ENCODE measurements at places on chromosomes 12 and 14. TPM values are rescaled to one million over a fixed set of nuclear protein-coding genes. Genes with fewer than 3 reads are reported as not detected.
A peak's percentile ranks its signal among the peaks of the same experiment; 100 is the strongest.

DNA sequence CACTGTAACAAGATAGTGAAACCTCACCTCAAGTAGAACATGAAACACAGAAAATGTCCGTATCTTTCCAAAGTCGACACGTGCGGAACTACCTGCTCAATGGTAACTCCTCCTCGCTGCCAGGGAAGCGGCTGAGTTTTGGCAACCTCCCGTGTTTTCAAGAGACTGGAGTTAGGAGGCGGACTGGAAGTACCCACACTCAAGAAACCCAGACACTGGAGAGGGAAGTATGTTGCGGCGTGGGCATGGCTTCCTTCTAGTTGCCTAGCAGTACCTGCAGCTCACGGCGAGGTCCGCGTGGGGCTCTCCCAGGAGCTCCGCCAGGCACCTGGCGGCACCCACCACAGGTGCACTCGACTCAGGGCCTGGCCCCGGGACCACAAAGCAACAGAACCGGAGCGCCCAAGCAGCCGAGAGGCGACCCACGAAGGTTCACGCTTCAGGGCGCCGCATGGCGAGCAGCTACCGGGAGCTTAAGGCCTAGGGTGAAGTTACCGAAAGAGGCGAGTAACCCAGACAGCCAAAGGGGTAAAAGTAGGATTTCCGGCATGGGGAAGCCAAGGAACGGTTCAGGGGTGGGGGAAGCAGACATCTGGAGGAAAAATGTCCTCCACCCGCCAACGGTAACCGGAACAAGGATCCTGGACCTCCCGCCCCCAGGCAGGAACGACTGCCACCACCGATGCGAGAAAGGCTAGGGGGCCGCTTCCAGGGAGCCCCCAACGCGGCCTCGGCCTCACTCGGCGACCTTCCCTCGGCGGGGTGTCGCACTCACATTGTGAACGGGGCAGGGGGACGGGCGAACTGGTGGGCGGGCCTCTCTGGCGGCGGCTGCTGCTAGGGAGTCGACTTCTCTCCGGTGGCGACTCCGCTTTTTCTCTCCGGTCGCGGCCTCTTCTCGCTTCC, 608 bp downstream of the PTGES3 start:
- DNase-seq: no peak

GRCh38 chr12:67634303-67634761, 14.2 kb upstream of the DYRK2 start:
- DNase-seq: no peak

- DNase-seq: no peak
Observed at GRCh38 chr14:65349100-65349499, 63.4 kb upstream of the FUT8 start.

Gene CCDC198
- not detected for total RNA-seq

DNA sequence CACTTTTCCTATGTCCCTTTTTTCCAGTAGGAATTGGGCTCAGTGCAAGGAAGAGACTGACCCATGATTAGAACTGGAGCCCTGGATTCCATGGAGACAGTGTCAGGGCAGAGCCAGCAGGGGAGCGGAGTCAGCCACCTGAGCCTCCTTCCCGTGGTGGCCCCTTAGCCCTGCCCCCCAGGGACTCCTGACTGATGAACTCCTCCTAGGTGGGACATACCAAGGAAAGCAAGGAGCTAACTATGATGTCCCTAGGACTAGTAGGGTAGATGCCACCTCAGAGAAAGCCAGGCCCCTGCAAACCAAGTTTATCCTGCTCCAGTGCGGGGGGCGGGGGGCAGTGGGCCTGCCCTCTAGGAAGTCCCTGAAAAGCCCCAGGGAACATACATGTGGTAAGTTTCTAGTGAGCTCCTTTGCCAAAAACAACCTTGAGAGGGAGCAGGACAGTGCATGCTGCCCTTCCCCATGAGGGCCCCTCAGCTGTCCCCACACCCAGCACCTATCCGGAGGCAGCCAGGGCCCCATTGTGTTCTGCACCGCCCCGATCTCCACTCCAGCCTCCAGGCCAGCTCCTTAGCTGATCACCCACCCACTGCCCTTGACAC, 6.2 kb upstream of the COL2A1 start:
- DNase-seq: no peak

DNA sequence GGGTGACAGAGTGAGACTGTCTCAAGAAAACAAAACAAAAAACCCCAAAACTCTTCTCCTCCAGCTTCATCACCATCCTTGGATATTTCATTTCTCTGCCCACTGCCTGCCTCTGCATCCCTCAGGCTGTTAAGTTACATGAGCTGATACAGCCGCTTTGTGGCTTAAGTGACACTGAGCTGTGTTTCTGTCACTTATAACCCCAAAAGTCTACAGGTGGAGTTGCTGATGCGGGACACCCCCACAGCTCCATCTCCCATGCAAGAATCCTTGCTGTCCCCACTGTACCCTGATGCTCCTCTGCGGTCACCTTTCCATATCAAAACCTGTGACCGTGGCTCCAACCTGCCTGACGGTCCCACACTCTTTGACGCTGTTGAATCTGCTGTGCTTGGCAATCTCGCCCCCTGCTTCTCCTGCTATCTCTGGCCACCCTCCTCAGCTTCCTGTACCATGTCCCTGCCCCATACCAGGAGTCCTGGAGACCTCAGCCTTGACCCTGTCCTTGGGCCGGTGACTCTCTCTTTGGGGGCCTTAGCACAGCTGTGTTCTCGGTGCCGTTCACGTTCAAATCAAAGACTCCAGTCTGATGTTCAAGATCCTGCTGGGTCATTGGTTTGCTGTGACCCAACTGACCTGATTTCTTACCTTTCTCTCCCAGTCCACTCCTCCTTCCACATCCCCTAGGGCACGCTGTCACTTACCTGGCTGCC, 20.3 kb downstream of the HVCN1 start:
- DNase-seq: no peak

DNA sequence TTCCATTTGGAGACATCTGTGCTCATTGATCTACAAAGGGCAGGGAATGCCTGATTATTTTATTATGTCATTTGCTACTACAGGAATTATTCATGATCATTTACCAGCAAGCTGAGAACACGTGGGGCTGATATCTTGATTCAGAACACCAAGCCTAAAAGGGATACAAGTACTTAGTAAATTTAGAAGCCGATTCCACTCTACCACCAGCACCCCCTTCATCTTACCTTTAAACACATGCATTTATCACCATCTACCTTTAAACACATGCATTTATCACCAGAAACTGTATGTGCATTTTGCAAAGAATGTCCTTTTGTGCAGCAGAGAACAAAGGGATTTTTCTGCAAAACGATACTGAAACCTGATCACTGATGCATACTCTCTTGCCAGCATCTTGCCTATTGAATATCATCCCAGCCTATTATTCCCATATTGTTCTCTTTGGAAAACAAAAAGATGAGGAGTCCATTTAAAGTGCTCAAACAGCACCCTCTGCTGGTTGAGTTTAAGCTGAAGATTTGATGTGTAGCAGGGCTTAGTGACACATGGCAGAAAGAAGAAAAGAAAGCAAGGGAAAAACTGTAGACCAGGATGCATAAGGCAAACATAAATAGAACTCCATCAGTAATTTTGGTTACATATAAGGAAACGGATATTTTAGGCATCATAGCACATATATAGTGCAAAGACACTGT, 132.6 kb upstream of the PLEKHG7 start:
- peak; percentile 63 for DNase-seq

Gene SLC16A7
- 0.88 TPM for total RNA-seq

Gene ACOT4
- total RNA-seq: 1.2 TPM

Gene EIF2B1
- 32.3 TPM for total RNA-seq

DNA sequence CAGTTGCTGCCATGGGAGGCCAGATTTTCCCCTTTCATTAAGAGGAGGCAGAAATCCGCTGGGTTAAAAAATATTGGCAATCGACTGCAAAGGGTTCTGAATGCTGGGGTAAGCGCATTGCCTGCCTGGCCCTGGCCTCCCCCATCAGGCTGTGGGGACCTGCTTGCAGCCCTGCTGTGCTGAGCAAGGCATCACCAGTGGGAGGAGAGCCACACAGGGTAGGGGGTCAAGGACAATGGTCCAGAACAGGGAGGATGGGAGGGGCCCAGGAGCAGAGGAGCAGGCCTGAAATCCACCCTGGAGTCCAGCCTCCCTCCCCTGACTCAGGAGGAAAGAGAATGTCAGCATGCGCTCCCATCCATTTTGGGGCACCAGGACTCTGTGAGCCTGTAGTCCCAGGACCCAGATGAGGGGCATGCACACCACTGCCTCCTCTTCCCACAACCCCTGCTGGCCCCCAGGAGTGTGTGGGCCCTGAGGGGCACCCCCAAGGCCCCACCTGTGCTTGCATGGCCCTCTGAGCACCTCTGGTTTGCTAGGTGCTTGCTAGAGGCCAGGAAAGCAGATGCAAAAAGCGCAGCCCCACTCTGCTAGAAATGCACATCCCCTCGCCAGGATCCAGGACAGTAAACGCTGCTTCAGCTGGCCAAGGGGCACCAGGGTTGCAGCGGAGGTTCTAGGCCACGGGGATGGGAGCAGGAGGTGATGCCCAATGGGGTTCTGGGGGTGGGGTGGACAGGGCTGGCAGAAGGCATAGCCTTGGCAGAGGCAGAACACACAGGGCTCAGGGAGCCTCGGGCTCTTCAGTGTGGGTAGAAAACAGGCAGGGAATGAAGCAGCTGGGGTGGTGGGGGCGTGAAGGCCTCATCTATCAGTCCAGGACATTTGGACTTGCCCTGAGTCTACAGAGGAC, 14.6 kb downstream of the TESC start:
- DNase-seq: no peak

DNA sequence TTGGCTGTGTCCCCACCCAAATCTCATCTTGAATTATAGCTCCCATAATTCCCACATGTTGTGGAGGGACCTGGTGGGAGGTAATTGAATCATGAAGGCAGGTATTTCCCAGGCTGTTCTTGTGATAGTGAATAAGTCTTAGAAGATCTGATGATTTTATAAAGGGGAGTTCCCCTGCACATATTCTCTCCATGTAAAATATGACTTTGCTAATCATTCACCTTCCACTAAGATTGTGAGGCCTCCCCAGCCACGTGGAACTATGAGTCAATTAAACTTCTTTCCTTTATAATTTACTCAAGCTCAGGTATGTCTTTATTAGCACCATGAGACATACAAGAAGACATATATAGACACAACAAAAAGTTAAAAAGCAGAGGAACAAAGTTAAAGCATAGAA, 120.0 kb downstream of the CPNE8 start:
- peak; percentile 6 for DNase-seq

DNA sequence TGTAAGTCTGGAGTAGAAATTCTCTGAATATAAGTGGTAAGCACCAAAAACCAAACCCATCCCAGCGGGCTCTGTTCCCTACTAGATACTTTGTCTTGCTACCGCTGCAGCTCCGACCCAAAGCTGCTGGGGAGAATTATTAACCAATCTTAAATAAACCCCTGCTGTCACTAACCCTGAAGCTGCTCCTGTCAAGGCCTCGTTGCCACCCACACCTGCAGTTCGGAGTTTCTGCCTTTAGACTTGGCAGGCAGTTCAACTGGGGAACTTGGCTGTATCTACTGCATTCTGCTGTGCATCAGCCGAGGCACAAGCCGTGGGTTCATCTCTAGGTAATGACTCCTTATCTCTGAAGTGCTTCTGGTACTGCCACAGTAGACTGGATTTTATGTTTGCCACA, 55.5 kb downstream of the PPM1A start:
- DNase-seq: no peak

DNA sequence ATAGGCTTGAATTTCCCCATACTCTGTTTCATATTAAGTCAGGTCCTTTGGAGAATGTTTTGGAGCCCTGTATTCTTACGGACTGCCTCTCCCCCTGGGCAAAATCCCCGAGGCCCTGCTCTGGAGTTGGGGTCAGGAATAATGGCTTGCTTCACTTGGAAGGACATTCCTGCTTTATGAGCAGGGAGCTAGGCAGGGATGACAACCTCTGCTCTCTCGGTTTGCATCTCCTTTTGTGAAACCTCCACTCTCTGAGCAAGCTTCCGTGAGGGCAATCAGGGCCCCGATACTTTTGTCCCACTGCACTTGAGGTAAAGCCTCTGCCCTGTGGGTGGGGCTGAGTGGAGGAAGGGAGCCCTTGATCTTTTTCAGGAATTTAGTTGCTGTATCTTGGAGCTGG, 19.3 kb downstream of the OS9 start:
- no peak for DNase-seq

- no peak for DNase-seq
Observed at GRCh38 chr12:125467363-125467762, 402.1 kb downstream of the AACS start.

DNA sequence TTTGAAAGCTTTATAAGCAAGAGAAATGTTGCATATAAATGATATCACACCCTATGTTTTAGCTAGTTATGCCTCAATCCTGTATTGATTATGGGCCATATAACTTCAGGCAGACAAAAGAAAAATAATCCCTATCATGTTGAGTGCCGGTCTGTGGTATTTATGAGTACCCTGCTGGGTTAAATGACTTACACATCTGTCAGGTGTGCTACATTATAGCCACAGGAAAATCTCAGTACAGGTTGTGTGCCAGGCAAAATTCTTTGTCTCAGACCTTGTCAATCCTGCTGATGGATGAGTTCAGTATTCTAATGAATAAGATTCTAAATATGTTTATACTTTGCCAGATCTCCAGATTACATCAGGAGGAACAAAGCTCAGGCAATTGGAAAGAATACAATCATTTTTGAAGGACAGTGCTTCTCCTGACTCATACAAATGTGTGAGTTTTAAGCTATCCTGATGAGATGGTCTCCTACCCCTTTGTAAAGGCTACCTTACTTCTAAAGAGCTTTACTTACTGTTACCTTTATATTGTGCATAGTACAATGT, 109.8 kb upstream of the FOXG1 start:
- peak; percentile 79 for DNase-seq

DNA sequence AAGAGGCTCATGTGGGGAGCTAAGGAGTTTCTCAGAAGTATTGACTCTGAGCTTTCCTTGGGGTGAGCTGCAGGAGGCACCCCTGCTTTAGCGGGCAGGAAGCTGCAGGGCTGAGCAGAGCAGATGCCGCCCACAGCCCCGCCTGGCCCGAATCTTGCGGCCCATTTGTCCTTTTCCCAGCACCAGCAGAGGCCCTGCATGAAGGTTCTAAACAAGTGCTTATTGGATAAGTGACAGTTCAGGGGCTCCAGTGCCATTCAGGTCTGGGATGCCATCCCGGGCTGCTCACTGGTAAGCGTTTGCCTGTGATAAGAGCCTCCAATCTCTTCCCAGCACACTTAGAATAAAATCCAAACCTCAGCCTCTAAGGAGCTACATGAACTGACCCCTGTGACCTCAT, 11.4 kb downstream of the RILPL1 start:
- DNase-seq: no peak

Gene DLK1
- total RNA-seq: not detected

DNA sequence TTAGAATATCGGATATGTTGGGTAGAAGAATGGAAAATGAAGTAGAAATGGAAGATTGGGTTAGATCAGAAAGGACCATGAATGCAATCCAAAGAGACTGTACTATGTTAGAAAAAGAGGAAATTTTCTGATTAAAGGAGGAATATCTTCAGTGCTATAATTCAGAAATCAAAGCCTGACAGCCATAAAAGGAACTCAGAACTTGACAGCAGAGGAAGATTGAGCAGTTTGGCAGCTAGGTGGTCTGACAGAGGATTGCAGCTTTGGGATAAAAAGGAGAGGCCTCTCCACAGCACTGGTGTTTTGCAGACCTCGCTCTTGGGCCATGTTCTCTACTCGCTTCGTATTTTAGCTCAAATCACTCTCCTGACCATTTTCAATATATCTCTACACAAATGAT, 354.8 kb upstream of the SOX5 start:
- no peak for DNase-seq

GRCh38 chr14:93655078-93655750, 133.1 kb downstream of the PRIMA1 start:
- DNase-seq: peak; percentile 29

Gene IL26
- not detected for total RNA-seq

- no peak for DNase-seq
Observed at GRCh38 chr14:102863381-102863780, 59.1 kb upstream of the AMN start.
